ENCODE measurements at places on chromosomes 1 and 21.

GRCh38 chr1:170483051-170483450 lies 48.9 kb upstream of the GORAB start:
- DNase-seq, result no peak

DNA sequence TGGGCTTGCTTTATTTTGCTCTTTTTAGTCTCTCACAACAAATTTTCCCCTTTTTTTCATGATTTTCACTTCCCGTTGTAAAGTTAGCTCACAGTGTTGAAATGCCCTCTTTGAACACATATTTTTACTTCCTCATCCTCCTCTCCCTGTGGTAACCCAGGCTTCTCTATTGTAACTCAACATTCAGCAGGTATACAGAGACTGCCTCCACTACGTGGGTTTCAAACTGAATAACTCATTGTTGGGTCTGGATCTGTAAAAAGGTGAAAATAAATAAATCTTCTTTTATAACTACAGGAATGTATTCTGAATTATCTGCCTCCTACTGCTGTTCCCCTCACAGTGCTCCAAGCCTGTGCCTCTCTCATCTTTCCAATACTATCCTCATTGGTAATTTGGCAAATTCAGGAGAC lies 166.4 kb downstream of the RUNX1 start:
- DNase-seq, result peak; percentile 55

GRCh38 chr1:104780470-104781078 lies 1030.9 kb downstream of the AMY1C start:
- no peak for DNase-seq

GRCh38 chr1:213519098-213519497 lies 468.1 kb downstream of the RPS6KC1 start:
- no peak for DNase-seq

GRCh38 chr1:217469983-217470382 lies 160.9 kb downstream of the GPATCH2 start:
- no peak for DNase-seq

- DNase-seq, result peak; percentile 23
Measured at GRCh38 chr1:150970808-150971582, 3.6 kb downstream of the CERS2 start.

- no peak for DNase-seq
Measured at GRCh38 chr1:7667159-7667558, 103.9 kb upstream of the VAMP3 start.

GRCh38 chr1:110053552-110054428 lies 16.7 kb downstream of the ALX3 start:
- DNase-seq, result no peak

DNA sequence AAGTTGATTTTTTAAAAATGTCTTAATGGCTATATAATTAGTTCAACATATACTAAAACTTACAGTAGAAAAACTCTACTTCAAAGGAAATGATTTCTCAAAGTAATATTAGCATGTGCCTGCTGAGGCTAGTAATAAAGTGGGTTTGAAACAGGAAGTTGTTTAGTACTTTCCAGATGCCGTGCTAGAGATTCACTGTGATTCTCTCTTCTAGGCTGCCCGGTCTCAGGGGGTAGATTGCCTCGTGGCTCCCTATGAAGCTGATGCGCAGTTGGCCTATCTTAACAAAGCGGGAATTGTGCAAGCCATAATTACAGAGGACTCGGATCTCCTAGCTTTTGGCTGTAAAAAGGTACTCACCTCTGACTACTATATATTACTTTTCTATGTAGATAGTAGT lies 9.1 kb downstream of the EXO1 start:
- no peak for DNase-seq

DNA sequence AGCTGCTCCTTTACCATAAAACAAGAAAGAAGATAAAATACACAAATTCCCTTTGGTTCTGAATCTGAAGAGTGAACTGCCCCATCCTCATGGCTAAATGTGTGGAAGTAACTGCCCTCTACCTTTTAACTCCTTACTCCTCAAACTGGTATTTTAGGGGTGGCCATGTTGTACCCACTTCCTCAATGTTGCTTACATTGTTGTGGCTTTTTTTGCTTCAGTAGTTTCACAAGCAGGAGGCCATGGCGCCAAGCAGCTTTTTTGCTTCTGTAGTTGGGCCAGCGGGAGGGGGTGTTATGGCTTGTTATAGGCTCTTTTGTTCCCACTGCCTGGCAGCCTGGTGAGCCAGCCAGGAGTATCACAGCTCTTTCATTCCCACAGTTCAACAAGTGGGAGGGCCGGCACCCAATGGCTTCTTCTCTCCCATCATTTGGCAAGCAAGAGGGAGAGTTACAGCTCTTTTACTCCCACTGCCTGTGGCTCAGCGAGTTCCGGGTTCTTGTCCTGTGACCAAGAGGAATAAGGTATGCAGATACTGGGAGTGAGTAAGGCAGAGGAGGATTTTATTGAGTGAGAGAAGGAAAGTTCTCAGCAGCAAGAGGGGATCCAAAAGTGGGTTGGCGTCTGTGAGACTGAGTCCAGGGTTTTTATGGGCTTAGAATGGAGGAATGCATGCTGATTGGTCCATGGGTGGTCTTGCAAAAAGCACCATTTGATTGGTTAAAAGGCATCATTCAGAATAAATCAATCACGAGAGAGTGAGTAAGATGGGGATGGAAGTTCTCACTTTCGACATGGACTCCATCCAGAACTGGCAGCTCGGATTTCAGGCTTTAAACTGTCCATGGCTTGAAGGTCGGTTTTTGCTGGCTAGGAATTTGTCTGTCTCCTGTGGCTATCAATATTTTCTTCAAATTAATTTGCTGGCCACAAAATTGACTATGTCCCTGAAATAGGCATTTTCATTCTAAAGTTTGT lies 429.6 kb downstream of the HLX start:
- no peak for DNase-seq

DNA sequence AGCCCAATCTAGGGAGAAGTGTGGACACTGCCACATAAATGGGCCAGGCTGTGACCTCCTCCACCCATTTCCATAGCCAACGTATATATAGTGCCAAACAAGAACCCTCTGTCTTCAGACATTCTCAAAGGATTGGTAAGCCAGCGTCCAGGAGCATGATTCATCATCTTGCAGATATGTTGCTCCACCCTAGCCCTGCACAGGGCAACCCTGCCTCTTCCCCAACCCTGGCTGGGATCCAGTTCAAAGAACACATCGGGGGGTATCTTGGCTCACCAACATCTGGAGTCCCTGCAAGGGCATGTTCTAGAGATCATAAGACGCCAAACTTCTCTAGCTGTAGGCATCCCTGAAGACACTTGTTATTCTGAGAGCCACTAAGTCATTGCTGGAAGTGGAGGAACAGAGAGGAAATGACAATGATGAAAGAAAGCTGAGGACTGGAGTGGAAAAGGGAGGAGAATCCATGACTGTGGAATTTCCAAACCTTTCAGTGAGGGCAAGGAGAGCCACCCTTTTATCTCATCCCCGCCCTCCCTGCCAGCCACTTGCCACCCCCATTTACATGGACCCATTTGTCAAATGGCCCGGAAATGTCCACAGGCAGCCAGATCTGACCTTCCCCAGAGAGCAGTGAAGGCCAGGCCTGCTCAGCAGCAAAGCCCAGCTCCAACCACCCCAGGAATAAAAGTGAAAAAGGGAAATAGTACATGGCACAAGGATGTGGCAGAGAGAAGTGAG lies 144.1 kb upstream of the CTTNBP2NL start:
- DNase-seq, result peak; percentile 39

- DNase-seq, result no peak
Measured at GRCh38 chr1:44049839-44050238, 18.6 kb upstream of the SLC6A9 start.

DNA sequence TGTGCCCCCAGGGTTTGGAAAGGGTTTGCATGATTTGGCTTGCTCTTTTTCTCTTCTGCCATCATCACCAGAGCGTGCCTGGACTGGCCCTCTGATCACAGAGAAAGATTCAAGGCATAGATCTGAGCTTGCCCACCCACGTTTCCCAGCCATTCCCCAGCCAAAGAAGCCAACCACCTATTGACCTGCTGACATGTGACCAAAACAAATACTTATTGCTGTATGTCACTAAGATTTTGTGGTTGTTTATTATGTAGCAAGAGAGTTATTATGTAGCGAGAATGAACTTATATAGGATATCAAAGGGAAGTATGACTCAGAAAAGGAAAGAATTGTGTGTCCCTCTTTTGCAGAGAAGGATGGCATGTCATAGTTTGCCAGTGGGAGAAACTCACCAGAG lies 59.9 kb downstream of the UBE2U start:
- DNase-seq, result no peak

DNA sequence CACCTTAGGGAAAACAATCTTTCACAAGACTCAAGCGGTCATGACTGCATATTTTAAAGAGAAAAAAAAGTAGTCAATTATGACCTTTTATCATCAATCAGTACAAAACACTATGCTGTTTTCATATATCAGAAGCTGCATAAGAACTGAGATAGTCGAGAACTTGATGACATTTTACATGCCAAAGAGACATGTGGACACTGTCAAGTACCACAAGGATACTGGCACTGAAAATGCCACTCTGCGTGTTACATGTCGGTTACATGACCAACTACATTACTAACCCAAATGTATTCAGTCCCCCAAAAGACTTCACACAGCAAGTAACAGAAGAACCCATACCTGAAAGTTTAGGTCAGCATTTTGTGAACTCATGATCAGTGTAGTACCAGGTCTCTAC lies 975.0 kb upstream of the ADGRL4 start:
- DNase-seq, result no peak

GRCh38 chr1:3663999-3664699 lies 11.8 kb downstream of the TP73 start:
- no peak for DNase-seq

- no peak for DNase-seq
Measured at GRCh38 chr1:10682449-10683309, 113.8 kb downstream of the CASZ1 start.

Measured in Caki2 (cell line).